ENCODE measurements at places on chromosomes 1 and 21. TPM values are rescaled to one million over a fixed set of nuclear protein-coding genes. Genes with fewer than 3 reads are reported as not detected.

The ACTL8 gene
- 1.4 TPM for total RNA-seq

The PROK1 gene
- total RNA-seq, result not detected

The SYT14 gene
- total RNA-seq, result 0.05 TPM

The CD1B gene
- total RNA-seq, result not detected

The C1QA gene
- not detected for total RNA-seq

The HES2 gene
- 3.6 TPM for total RNA-seq

The TTC22 gene
- total RNA-seq, result not detected

The KCNQ4 gene
- 0.43 TPM for total RNA-seq

The KCNA2 gene
- total RNA-seq, result 0.01 TPM

The TCHH gene
- 0.27 TPM for total RNA-seq

The IGSF5 gene
- not detected for total RNA-seq

The SLC66A1 gene
- 23.9 TPM for total RNA-seq

The HLCS gene
- total RNA-seq, result 6.5 TPM

The SRSF4 gene
- 42.6 TPM for total RNA-seq

The ARHGAP29 gene
- 16.5 TPM for total RNA-seq

The CRP gene
- total RNA-seq, result not detected

The TFAP2E gene
- total RNA-seq, result 0.56 TPM

The CELA3B gene
- not detected for total RNA-seq

The GRIK1 gene
- not detected for total RNA-seq

The GUCA2B gene
- not detected for total RNA-seq

The CYP2J2 gene
- total RNA-seq, result not detected

The TRNP1 gene
- 182 TPM for total RNA-seq

The OR2G2 gene
- total RNA-seq, result not detected

The DTL gene
- total RNA-seq, result 20.7 TPM

The LCE1F gene
- not detected for total RNA-seq

The AJAP1 gene
- total RNA-seq, result not detected

The CLEC20A gene
- not detected for total RNA-seq

The ZNF697 gene
- 2.2 TPM for total RNA-seq

The DFFA gene
- 23.9 TPM for total RNA-seq

The YARS1 gene
- total RNA-seq, result 63.8 TPM

The LAMC1 gene
- total RNA-seq, result 119 TPM

The ARTN gene
- total RNA-seq, result 0.18 TPM

The TFF1 gene
- 26.5 TPM for total RNA-seq

The OLIG2 gene
- total RNA-seq, result not detected

Data from A549 treated with GW870086 at 1 μM for 4 hours (cell line).